ENCODE measurements at places on chromosomes 3 and 15.

DNA sequence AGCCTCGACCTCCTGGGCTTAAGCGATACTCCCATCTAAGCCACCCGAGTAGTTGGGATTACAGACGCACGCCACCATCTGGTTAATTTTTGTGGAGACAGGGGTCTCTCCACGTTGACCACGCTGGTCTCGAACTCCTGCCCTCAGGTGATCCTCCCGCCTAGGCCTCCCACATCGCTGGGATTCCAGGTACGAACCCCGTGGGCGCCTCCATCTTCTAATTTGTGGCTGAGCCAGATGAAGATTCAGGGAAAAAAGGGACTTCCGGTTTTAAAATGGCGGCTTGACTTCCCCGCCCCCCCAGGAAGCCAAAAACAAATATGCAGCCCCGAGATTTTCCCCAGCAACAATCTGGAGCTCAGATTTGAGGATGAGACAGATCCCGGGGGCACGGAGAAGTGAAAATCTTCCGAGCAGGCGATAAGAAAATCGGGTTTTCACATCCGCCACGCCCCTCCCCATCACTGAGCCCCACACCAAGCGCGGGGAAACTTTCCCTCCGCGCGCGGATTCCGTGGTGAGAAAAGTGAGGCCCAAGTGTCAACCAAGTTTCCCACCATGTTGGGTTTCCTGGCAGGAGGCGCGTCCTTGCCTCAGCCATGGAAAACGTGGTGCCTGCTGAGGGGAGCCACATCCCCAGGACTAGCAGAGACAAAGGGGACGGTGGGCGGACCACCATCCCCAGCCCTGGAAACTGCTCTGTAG lies 15.4 kb downstream of the CHST14 start:
- H3K36me3 ChIP-seq, result no peaks in the 10 kb centered on the region
- no peak for DNase-seq
- no peaks in the 10 kb centered on the region for H3K4me1 ChIP-seq
- peaks cover 3% of the 10 kb centered on the region for H3K27me3 ChIP-seq
- H3K27ac ChIP-seq, result no peak overlapping the region

GRCh38 chr3:61908382-61908781 lies 347.0 kb downstream of the PTPRG start:
- H3K4me3 ChIP-seq, result no peak overlapping the region
- no peak for DNase-seq
- H3K4me1 ChIP-seq, result no peaks in the 10 kb centered on the region
- no peaks in the 10 kb centered on the region for H3K36me3 ChIP-seq
- no peak overlapping the region for H3K27ac ChIP-seq

DNA sequence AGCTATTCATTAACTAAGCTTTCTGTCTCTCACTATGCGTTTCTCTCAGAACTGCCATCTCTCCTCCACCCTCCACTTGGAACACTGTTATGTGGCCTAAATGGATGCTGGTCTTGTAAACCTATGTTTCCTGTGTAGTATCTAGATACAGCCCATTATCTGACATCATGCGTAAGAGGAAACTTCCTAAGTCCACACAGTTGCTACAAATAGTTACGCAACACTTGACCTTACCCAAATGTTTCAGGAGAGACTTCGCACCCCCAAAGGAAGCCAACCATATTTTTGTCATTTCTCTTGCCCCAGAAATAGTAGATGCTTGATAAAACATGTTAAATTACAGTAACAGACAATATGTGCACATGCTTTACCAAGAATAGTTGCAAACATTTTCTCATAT lies 87.2 kb upstream of the TPRG1 start:
- no peaks in the 10 kb centered on the region for H3K27me3 ChIP-seq
- no peak overlapping the region for H3K27ac ChIP-seq
- H3K4me3 ChIP-seq, result no peak overlapping the region
- H3K36me3 ChIP-seq, result no peaks in the 10 kb centered on the region
- DNase-seq, result no peak

GRCh38 chr3:76370749-76371520 lies 585.6 kb upstream of the ZNF717 start:
- H3K4me1 ChIP-seq, result no peaks in the 10 kb centered on the region
- no peaks in the 10 kb centered on the region for H3K36me3 ChIP-seq
- DNase-seq, result no peak
- H3K4me3 ChIP-seq, result no peak overlapping the region
- H3K27me3 ChIP-seq, result no peaks in the 10 kb centered on the region

DNA sequence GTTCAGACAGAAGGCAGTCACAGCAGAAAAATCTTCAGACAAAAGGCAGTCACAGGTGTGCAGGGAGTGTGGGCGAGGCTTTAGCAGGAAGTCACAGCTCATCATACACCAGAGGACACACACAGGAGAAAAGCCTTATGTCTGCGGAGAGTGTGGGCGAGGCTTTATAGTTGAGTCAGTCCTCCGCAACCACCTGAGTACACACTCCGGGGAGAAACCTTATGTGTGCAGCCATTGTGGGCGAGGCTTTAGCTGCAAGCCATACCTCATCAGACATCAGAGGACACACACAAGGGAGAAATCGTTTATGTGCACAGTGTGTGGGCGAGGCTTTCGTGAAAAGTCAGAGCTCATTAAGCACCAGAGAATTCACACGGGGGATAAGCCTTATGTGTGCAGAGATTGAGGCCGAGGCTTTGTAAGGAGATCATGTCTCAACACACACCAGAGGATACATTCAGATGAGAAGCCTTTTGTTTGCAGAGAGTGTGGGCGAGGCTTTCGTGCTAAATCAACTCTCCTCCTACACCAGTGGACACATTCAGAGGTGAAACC lies 27.6 kb downstream of the ZNF589 start:
- no peaks in the 10 kb centered on the region for H3K27me3 ChIP-seq
- peak overlapping the region; percentile 92 for H3K27ac ChIP-seq
- peak; percentile 95 for DNase-seq
- peak overlapping the region; percentile 57 for H3K4me3 ChIP-seq

DNA sequence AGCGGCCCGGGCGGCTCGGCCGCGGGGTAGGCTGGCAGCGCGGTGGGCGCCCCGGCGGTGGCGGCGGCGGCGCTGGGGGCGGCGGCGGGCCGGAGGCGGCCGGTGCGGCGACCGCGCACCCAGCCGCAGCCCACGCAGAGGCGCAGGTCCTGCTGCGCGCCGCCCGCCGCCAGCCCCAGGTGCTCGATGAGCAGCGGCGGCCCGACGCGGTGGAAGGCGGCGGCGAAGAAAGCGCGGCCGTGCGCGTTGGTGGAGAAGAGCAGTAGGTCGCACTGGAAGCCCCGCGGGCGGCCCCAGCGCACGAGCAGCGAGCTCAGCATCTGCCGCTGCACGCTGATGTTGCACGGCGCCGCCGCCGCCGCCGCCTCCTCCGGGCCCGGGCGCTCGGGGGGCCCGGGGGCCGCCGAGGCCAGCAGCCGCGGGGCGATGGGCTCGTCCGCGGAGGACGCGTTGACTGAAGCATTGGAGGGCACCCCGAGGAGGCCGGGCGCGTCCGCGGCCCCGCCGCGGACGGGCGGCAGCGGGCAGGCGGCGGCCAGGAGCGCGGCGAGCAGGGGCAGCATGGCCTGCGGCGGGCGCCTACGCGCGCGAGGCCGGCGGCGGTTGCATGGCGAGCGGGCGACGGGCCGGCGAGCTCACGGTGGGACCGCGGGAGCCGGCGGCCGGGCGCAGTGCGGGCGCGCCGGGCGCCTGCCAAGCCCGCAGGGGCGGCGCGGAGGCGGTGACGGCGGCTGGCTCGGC lies 452 bp downstream of the TMEM158 start:
- no peaks in the 10 kb centered on the region for H3K36me3 ChIP-seq
- H3K27me3 ChIP-seq, result peaks cover 64% of the 10 kb centered on the region
- H3K4me1 ChIP-seq, result peaks cover 13% of the 10 kb centered on the region
- DNase-seq, result peak; percentile 71
- H3K4me3 ChIP-seq, result no peak overlapping the region
- H3K27ac ChIP-seq, result no peak overlapping the region

DNA sequence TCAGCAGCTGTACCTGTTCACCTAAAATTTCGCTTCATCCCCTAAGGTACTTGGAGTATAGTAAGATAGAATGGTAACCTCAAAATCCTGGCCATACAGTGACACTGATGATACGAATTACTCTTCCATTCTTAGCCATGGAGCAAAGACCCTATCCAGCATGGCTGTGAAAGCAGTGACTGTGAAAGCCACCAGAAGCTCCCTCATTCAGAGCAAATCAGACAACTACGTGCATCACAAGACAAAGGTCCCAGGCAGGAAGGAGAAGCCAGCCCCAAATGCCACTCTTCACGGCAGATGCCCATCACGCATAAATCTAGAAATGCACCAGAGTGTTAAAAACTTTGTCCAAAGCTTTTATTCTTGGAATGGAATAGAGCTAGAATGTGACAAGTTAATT lies 99.4 kb downstream of the GABRB3 start:
- H3K4me3 ChIP-seq, result no peak overlapping the region
- H3K36me3 ChIP-seq, result no peaks in the 10 kb centered on the region
- no peak overlapping the region for H3K27ac ChIP-seq
- H3K27me3 ChIP-seq, result no peaks in the 10 kb centered on the region

GRCh38 chr3:42657675-42658074 lies 4.2 kb downstream of the ZBTB47 start:
- no peak for DNase-seq
- H3K36me3 ChIP-seq, result no peaks in the 10 kb centered on the region

- no peak overlapping the region for H3K4me3 ChIP-seq
- no peaks in the 10 kb centered on the region for H3K36me3 ChIP-seq
- no peak for DNase-seq
- H3K27ac ChIP-seq, result no peak overlapping the region
These were observed 140.7 kb upstream of the TRIM42 start for GRCh38 chr3:140536926-140537726.

GRCh38 chr15:99054892-99055291 lies 47.3 kb upstream of the PGPEP1L start:
- peaks cover 11% of the 10 kb centered on the region for H3K4me1 ChIP-seq
- no peak overlapping the region for H3K27ac ChIP-seq
- H3K36me3 ChIP-seq, result no peaks in the 10 kb centered on the region

GRCh38 chr3:139695426-139696313 lies 17.9 kb upstream of the NMNAT3 start:
- no peak for DNase-seq
- no peak overlapping the region for H3K4me3 ChIP-seq
- H3K27me3 ChIP-seq, result no peaks in the 10 kb centered on the region
- H3K27ac ChIP-seq, result no peak overlapping the region
- no peaks in the 10 kb centered on the region for H3K36me3 ChIP-seq
- no peaks in the 10 kb centered on the region for H3K4me1 ChIP-seq

GRCh38 chr15:52783929-52784798 lies 6.0 kb downstream of the ONECUT1 start:
- H3K36me3 ChIP-seq, result no peaks in the 10 kb centered on the region
- peak; percentile 69 for DNase-seq
- no peak overlapping the region for H3K4me3 ChIP-seq
- no peak overlapping the region for H3K27ac ChIP-seq
- peaks cover 39% of the 10 kb centered on the region for H3K4me1 ChIP-seq

- peaks cover 32% of the 10 kb centered on the region for H3K4me1 ChIP-seq
- peaks cover 8% of the 10 kb centered on the region for H3K27me3 ChIP-seq
- H3K4me3 ChIP-seq, result peak overlapping the region; percentile 77
- peak overlapping the region; percentile 35 for H3K27ac ChIP-seq
These were observed 737 bp upstream of the ITPR1 start for GRCh38 chr3:4492208-4493013.

DNA sequence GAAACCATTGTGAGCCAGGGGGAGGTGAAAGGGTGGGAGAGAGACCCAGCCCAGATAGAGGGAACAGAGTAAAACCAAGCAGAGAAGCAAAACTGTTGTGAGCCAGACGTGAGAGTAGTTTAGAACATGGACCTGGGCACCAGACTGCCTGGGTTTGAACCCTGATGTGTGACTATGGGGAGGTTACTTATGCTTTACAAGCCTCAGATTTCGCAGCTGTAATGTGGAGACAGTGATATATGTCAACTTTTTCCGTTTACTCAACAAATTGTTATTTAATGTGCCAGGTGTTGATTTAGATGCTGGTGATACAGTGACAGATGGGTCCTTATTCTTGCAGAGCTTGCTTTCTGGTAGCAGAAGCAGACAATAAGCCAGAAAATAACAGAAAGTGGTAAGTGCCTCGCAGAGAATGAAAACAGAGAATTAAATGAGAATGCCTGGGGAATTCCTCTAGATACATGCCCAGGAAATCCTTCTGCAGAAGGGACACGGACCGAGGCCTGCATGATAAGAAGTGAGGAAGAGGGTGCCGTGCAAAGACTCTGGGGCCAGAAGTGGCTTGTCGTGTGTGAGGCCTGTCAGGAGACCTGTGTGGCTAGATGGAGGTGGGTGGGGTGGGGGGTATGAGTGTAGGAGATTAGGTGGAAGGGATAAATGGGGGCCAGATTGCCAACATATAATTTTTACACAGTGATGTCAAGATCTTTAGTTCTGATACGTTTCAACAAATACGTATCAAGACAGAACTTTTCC lies 15.0 kb downstream of the KAT2B start:
- peaks cover 5% of the 10 kb centered on the region for H3K36me3 ChIP-seq
- DNase-seq, result peak; percentile 40
- no peak overlapping the region for H3K4me3 ChIP-seq
- peaks cover 41% of the 10 kb centered on the region for H3K4me1 ChIP-seq

- no peaks in the 10 kb centered on the region for H3K36me3 ChIP-seq
- H3K27me3 ChIP-seq, result peaks cover 3% of the 10 kb centered on the region
These were observed 161.3 kb upstream of the TLE3 start for GRCh38 chr15:70259028-70259424.

GRCh38 chr3:32593903-32594525 lies 23.4 kb upstream of the DYNC1LI1 start:
- H3K27ac ChIP-seq, result no peak overlapping the region
- H3K4me1 ChIP-seq, result no peaks in the 10 kb centered on the region
- DNase-seq, result no peak
- H3K4me3 ChIP-seq, result no peak overlapping the region
- peaks cover 2% of the 10 kb centered on the region for H3K27me3 ChIP-seq

GRCh38 chr15:101723171-101723873 lies 951 bp downstream of the TARS3 start:
- H3K4me1 ChIP-seq, result peaks cover 17% of the 10 kb centered on the region
- peak; percentile 63 for DNase-seq
- H3K27me3 ChIP-seq, result no peaks in the 10 kb centered on the region
- H3K27ac ChIP-seq, result peak overlapping the region; percentile 86
- peaks cover 27% of the 10 kb centered on the region for H3K36me3 ChIP-seq

GRCh38 chr3:119296727-119297122 lies 2.5 kb downstream of the ARHGAP31 start:
- peak overlapping the region; percentile 18 for H3K4me3 ChIP-seq
- no peaks in the 10 kb centered on the region for H3K27me3 ChIP-seq
- DNase-seq, result no peak
- H3K4me1 ChIP-seq, result peaks cover 59% of the 10 kb centered on the region
- H3K36me3 ChIP-seq, result peaks cover 10% of the 10 kb centered on the region
- H3K27ac ChIP-seq, result no peak overlapping the region

GRCh38 chr3:195666-196065 lies 897 bp upstream of the CHL1 start:
- no peak overlapping the region for H3K27ac ChIP-seq
- H3K36me3 ChIP-seq, result no peaks in the 10 kb centered on the region
- peaks cover 25% of the 10 kb centered on the region for H3K27me3 ChIP-seq
- DNase-seq, result no peak

GRCh38 chr3:5226783-5227182 lies 39.3 kb downstream of the EDEM1 start:
- H3K4me3 ChIP-seq, result no peak overlapping the region
- H3K27me3 ChIP-seq, result no peaks in the 10 kb centered on the region

GRCh38 chr15:86802244-86802643 lies 722.6 kb downstream of the AGBL1 start:
- H3K4me3 ChIP-seq, result no peak overlapping the region
- no peaks in the 10 kb centered on the region for H3K27me3 ChIP-seq
- DNase-seq, result no peak
- H3K36me3 ChIP-seq, result no peaks in the 10 kb centered on the region
- no peaks in the 10 kb centered on the region for H3K4me1 ChIP-seq

GRCh38 chr15:58136731-58137130 lies 1.4 kb upstream of the AQP9 start:
- no peaks in the 10 kb centered on the region for H3K36me3 ChIP-seq
- H3K27me3 ChIP-seq, result peaks cover 18% of the 10 kb centered on the region
- H3K4me3 ChIP-seq, result no peak overlapping the region
- DNase-seq, result no peak

All from activated CD4-positive, alpha-beta T cell treated with anti-CD3 and anti-CD28 coated beads for 36 hours (primary cell).